ENCODE measurements at places on chromosomes 13 and 19.

- no peak for DNase-seq
- peaks cover 19% of the 10 kb centered on the region for H3K4me1 ChIP-seq
- peaks cover 4% of the 10 kb centered on the region for H3K36me3 ChIP-seq
- no peak overlapping the region for H3K4me3 ChIP-seq
- no peaks in the 10 kb centered on the region for H3K27me3 ChIP-seq
- H3K27ac ChIP-seq: no peak overlapping the region
These were observed 100.3 kb upstream of the DOCK9 start for GRCh38 chr13:99078017-99078771.

GRCh38 chr19:46080561-46080960 lies 39.8 kb upstream of the IGFL4 start:
- H3K27me3 ChIP-seq: peaks cover 70% of the 10 kb centered on the region
- H3K4me1 ChIP-seq: peaks cover 9% of the 10 kb centered on the region
- DNase-seq: no peak
- H3K27ac ChIP-seq: no peak overlapping the region

- H3K27ac ChIP-seq: no peak overlapping the region
- no peaks in the 10 kb centered on the region for H3K4me1 ChIP-seq
- H3K27me3 ChIP-seq: peaks cover 12% of the 10 kb centered on the region
- H3K36me3 ChIP-seq: no peaks in the 10 kb centered on the region
- DNase-seq: no peak
These were observed 49.1 kb downstream of the NFIX start for GRCh38 chr19:13044231-13044836.

DNA sequence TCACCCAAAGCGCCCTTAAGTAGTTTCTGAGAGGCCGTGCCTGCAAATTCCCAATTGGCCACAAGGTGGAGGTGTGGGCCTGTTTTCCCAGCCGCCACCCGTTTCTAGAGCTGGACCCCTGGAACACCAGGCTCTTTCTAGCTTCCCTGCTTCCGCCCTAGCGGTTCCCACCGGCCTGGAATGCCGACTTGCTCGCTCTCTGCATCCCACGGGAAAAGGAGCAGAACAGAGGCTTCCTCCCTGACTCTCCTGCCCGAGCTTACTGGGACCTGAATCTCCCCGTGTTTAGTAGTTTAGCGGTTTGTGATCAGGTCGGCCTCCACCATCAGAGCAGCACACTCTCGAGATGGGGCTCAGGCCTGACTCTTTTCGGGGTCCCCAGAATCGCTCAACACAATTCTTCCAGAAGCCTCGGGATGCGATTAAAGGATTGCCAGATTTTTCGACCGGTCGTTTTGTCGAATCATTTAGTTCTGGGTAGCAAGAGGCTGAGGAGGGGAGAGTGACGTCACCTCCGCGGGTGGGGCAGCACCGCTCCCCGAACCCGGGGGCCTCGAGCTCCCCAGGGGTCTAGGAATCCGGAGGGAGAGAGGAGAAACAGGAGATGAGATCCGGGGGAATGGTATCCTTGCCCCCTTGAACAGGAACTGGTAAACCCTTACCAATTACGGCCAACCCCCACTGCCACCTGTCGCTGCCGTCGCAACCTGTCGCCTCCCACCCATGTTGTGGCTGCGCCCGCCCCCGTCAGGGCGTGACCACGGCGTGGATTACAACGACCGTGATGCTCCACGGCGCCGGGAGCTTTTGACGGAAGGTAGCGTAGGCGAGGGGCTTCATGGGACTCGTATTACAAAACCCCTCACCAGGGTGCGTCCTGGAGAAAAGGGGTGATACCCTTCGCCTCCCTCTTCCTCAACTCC lies 8.0 kb downstream of the NAPSA start:
- peaks cover 88% of the 10 kb centered on the region for H3K27me3 ChIP-seq
- no peaks in the 10 kb centered on the region for H3K4me1 ChIP-seq
- H3K4me3 ChIP-seq: peak overlapping the region; percentile 29

DNA sequence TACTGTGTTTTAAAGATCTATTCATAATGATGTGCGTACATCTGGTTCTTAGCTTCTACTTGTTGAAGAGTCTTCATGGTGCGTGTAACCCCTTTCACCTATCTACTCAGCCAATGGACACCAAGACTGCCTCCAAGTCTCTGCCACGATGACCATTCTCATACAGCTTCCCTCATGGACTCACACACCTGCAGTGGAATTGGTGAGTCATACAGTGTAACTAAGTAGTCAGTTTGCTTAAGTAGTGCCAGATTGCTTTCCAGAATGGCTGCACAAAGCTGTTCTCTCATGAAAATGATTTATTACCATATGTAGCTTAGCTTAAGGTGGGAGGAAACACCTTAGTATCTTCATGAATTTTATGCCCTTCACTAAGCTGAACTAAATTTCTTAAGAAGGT lies 112.3 kb downstream of the AKAP11 start:
- no peaks in the 10 kb centered on the region for H3K36me3 ChIP-seq
- H3K4me3 ChIP-seq: no peak overlapping the region
- DNase-seq: no peak
- H3K4me1 ChIP-seq: peaks cover 15% of the 10 kb centered on the region
- H3K27ac ChIP-seq: no peak overlapping the region

GRCh38 chr19:41161903-41162302 lies 31.1 kb upstream of the CYP2S1 start:
- no peaks in the 10 kb centered on the region for H3K4me1 ChIP-seq
- H3K27ac ChIP-seq: no peak overlapping the region
- no peak overlapping the region for H3K4me3 ChIP-seq
- no peaks in the 10 kb centered on the region for H3K36me3 ChIP-seq

GRCh38 chr19:34096020-34096915 lies 76.0 kb upstream of the LSM14A start:
- H3K36me3 ChIP-seq: no peaks in the 10 kb centered on the region
- no peak overlapping the region for H3K27ac ChIP-seq
- no peak overlapping the region for H3K4me3 ChIP-seq
- peak; percentile 47 for DNase-seq
- H3K27me3 ChIP-seq: peaks cover 16% of the 10 kb centered on the region

- H3K36me3 ChIP-seq: no peaks in the 10 kb centered on the region
- no peaks in the 10 kb centered on the region for H3K4me1 ChIP-seq
- DNase-seq: no peak
- no peak overlapping the region for H3K4me3 ChIP-seq
- no peak overlapping the region for H3K27ac ChIP-seq
- H3K27me3 ChIP-seq: no peaks in the 10 kb centered on the region
These were observed 86.4 kb upstream of the SOX21 start for GRCh38 chr13:94798738-94799137.

- H3K27me3 ChIP-seq: no peaks in the 10 kb centered on the region
- H3K4me3 ChIP-seq: no peak overlapping the region
- H3K27ac ChIP-seq: no peak overlapping the region
These were observed 55.7 kb upstream of the DCT start for GRCh38 chr13:94535231-94535630.

DNA sequence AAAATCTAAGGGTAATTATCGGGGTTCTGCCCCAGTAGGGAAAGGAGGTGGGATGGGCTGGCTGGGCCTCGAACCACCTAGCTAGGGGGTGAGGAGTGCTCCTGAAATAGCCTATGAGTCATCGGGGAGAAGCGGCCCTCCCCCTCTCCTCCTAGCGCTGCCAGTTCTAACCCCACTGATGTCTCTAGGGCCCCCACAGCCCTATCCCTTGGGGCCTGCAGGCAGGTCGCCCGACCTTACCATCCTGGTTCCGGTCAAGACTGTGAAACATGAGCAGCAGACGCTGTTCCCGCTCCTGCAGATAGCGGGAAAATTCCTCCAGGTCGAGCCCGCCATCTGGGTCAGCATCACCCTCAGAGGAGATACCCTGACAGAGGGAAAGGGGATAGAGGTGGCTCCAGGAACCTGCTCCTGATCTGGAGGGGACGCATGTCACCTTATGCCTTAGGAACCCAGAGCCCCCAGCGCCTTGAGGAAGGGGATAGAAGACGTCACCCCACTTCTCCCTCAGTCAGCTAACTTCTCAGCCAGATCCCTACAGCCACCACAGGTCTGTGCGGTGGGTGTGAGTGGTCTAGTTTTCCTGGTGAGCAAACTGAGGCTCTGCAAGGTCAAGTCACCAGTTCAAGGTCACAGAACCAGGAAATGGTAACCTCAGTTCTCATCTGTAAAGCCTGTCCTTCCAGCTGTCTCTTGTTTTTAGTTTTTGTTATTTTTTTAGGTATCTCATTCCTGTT lies 1.5 kb downstream of the SLC25A23 start:
- H3K4me3 ChIP-seq: no peak overlapping the region
- peaks cover 9% of the 10 kb centered on the region for H3K4me1 ChIP-seq
- DNase-seq: no peak
- 0 out of 2 replicates have a peak, but pooled peaks cover 5% of the 10 kb centered on the region for H3K36me3 ChIP-seq

- no peak overlapping the region for H3K4me3 ChIP-seq
- DNase-seq: no peak
- no peaks in the 10 kb centered on the region for H3K36me3 ChIP-seq
- H3K27me3 ChIP-seq: peaks cover 5% of the 10 kb centered on the region
These were observed 1.3 kb upstream of the CEACAM20 start for GRCh38 chr19:44530777-44531176.

- no peaks in the 10 kb centered on the region for H3K27me3 ChIP-seq
- no peak overlapping the region for H3K4me3 ChIP-seq
- H3K27ac ChIP-seq: no peak overlapping the region
These were observed 125.5 kb downstream of the POSTN start for GRCh38 chr13:37473035-37473434.

- no peaks in the 10 kb centered on the region for H3K36me3 ChIP-seq
- no peaks in the 10 kb centered on the region for H3K27me3 ChIP-seq
- DNase-seq: no peak
- no peak overlapping the region for H3K4me3 ChIP-seq
These were observed 11.5 kb upstream of the SERPINE3 start for GRCh38 chr13:51327961-51328360.

DNA sequence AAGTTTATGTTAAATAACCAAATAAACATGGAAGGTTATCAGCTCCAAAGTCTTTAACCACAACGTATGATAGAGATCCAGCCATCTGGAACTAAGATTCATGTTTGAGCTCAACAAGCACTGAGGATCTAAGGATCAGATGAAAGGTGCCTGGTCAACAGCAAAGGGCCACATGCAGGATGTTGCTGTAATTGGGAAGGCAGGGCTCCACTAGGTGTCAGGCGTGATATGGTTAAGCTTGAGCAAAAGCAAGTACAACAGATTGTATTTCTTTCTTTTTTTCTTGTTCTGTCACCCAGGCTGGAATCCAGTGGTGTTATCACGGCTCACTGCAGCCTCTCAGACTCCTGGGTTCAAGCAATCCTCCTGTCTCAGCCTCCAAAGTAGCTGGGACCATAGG lies 12.0 kb downstream of the EBPL start:
- H3K36me3 ChIP-seq: no peaks in the 10 kb centered on the region
- no peak for DNase-seq
- H3K27me3 ChIP-seq: no peaks in the 10 kb centered on the region
- no peak overlapping the region for H3K27ac ChIP-seq
- H3K4me3 ChIP-seq: no peak overlapping the region

DNA sequence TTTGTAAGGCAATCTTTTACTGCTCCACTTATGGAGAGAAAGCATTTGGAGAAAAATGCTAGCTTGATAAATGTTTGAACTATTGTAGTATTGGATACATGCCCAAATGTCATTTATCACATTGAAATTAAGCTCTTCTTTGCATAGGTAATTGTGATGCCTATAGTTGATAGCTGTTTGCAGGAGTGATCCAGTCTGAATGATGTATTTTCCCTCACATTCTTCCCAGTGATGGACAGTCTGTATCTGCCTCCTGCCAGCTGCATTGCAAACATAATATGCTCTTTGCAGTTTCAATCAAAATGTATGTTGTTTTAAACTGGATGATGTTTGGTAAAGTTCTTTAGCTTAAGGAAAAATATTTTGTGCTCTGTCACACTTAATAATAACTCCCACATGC lies 89.8 kb downstream of the EDNRB start:
- no peak for DNase-seq

DNA sequence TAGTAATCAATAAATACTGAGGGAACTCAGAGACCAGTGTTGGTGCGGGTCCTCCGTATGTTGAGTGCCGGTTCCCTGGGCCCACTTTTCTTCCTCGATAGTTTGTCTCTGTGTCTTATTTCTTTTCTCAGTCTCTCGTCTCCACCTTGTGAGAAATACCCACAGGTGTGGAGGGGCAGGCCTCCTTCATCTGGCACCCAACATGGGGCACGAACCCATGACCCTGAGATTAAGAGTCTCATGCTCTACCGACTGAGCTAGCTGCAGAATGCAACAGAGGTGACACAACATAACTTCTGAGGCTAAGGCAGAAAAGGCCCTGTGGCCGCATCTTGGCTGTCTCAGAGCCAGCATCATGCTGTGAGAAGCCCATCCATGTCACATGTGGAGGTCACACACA lies 5.3 kb upstream of the ZNF613 start:
- H3K27me3 ChIP-seq: no peaks in the 10 kb centered on the region
- H3K4me3 ChIP-seq: no peak overlapping the region
- H3K27ac ChIP-seq: no peak overlapping the region

DNA sequence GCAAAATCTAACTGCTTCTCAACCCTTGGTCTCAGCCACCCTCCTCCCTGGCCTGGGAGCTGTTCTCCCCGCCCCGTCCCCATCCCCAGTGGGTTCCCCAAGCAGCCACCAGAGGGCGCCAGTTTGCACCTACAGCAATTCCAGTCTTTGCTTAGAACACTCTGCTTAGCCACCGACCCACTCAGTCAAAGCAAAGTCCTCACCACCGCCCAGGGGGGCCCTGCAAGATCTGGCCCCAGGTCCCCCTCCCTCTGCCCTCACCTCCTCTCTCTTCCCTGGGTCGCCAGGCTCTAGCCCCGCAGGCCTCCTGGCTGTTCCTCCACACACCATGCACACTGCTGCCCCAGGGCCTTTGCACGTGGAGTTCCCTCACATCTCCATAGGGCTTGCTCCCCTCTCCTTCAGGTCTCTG lies 12.4 kb downstream of the TMEM143 start:
- H3K27me3 ChIP-seq: no peaks in the 10 kb centered on the region
- H3K27ac ChIP-seq: no peak overlapping the region
- DNase-seq: peak; percentile 78
- no peaks in the 10 kb centered on the region for H3K36me3 ChIP-seq
- no peaks in the 10 kb centered on the region for H3K4me1 ChIP-seq
- H3K4me3 ChIP-seq: no peak overlapping the region

DNA sequence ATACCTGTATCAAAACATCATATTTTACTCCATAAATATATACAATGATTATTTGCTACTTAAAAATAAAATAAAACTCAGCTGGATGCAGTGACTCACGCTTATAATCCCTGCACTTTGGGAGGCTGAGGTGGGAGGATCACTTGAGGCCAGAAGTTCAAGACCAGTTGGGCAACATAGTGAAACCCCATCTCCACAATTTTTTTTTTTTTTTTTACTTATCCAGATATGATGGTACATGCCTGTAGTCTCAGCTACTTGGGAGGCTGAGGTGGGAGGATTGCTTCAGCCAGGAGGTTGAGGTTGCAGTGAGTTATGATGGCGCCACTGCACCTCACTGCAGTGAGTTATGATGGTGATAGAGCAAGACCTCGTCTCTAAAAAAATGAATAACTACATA lies 22.4 kb downstream of the POU2F2 start:
- H3K4me1 ChIP-seq: peaks cover 12% of the 10 kb centered on the region
- no peaks in the 10 kb centered on the region for H3K36me3 ChIP-seq
- H3K4me3 ChIP-seq: no peak overlapping the region
- no peaks in the 10 kb centered on the region for H3K27me3 ChIP-seq
- H3K27ac ChIP-seq: no peak overlapping the region

GRCh38 chr13:77728265-77729125 lies 31.0 kb downstream of the SLAIN1 start:
- H3K4me3 ChIP-seq: no peak overlapping the region
- no peak for DNase-seq
- H3K27ac ChIP-seq: no peak overlapping the region
- peaks cover 19% of the 10 kb centered on the region for H3K4me1 ChIP-seq
- peaks cover 6% of the 10 kb centered on the region for H3K36me3 ChIP-seq
- H3K27me3 ChIP-seq: no peaks in the 10 kb centered on the region

- no peaks in the 10 kb centered on the region for H3K36me3 ChIP-seq
- no peaks in the 10 kb centered on the region for H3K27me3 ChIP-seq
- no peak overlapping the region for H3K27ac ChIP-seq
- H3K4me3 ChIP-seq: no peak overlapping the region
- no peaks in the 10 kb centered on the region for H3K4me1 ChIP-seq
These were observed 97.3 kb downstream of the SERP2 start for GRCh38 chr13:44470638-44471562.
